ENCODE measurements at places on chromosomes 5 and 9.
A peak's percentile ranks its signal among the peaks of the same experiment; 100 is the strongest.

DNA sequence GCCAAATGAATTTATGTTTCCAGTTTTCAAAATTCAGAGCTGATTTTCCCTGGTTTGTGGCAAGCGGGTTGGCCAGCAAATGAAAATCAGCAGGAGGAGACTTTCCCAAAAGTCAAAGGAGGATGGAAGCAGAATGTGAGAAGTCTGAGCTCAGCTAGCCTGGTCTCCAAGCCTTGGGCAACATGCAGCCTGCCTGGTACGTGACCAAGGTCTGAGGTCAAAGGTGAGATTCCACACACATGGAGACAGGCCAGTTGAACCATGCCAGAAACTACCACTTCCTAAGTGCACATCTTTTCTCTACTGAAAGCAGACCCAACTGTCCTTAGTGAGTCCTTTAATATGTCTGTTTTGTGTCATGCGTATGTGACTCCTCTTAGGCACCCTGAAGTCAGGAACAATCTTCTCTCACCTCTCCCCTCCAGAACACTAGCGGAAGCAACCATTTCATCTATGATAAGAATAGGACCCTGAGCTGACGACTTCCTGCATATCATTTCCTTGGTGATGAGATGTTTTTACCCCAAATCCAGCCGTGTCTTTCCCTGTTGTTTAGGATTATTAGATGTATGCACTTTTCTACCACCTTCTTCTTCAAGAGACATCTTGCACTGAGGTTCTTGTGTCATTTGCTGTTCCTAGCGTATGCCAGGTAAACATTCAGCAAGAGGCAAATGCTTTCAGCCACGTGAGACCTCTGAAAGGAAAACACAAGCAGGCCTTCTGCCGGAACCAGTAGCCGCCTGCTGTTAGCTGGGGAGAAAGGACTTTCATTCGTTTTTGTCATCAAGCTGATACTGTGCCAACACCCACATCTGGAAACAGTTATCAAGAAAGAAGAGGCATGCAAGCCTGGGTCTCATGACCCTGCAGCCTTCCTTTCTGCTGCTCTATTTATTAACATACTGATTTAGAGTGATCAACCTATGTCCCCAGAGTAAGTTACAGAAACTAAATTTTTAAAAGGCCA, 9.7 kb upstream of the TGFBI start:
- DNase-seq, result peak; percentile 88

GRCh38 chr5:64497386-64497785, 8.4 kb upstream of the RGS7BP start:
- DNase-seq, result no peak

- no peak for DNase-seq
Measured at GRCh38 chr5:118392491-118392890, 595.9 kb downstream of the DTWD2 start.

GRCh38 chr9:35690294-35690613, 529 bp upstream of the TPM2 start:
- no peak for DNase-seq

- DNase-seq, result no peak
Measured at GRCh38 chr5:88879724-88880123, 3.3 kb downstream of the MEF2C start.

DNA sequence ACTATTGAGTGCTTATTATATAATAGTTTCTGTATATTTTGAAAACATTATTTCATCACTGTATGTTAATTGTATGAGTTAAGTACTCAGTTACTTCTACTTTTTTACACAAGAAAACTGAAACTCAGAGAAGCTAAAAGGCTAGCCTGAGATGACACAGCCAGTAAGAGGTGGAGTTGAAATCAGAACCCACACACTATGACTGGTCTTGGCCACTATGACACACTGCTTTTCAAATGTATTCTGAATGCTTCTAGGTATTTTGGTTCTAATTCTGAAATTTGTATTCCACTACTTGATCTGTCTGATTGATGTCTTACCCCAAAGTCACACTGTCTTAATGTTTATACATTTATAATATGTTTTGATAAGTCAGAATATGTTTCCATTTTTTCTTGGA, 181.8 kb downstream of the ZDHHC21 start:
- DNase-seq, result no peak

DNA sequence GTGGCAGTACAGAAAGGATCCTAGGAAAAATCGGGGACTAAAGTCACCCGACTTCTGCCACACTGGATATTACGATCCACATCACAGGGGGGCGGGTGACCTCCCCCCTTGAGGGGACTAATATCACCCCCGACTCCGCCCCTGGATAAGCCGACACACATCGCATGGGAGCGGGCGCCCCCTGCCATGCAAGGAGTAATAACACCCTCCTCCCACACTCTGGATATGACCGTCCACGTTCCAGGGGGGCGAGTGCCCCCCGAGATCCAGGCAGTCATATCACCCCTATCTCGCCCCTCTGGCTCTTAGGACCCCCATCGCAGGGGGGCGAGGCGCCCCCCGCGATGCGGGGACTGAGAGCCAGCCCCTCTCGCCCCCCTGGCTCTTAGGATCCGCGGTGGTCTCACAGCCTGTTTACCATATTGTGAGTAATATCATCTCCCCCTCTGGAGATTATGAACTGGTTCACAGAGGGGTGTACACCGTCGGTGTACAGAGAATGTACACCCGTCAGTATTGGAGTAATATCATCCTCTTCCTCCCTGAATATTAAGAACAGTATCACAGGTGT, 423.0 kb downstream of the DIRAS2 start:
- no peak for DNase-seq

DNA sequence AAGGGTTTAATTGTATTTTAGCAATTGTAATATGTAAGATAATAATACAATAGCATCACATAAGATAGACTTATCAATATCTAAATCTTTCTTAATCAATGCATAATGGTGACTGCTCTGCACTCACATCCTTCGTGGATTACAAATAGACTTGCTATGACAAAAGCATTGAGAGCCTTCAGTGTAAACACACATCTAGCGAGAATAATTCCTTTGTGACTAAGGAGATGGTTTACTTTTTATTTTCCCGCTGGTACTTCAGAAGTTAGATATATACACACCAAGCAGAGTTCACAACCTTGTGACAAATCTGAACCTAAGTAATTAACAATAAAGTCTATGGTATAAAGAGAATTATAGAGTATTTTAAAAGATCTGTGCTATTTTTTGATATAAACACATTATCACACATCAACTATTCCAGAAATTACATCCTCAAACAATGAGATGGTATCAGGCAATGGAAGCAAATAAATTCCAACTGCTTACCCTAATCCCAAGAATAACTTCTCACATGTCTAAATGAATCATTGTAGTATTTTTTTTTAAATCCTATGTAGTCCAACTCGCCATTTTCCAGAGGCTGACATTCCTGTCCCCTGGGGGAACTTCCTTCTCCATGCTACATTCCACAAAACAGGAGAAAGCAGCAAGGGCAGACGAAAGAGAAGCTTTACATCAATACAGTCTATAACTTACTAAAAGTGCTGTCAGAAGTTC, 51.2 kb downstream of the MAPKAP1 start:
- DNase-seq, result no peak

GRCh38 chr5:31725996-31726395, 87.1 kb downstream of the PDZD2 start:
- no peak for DNase-seq

- DNase-seq, result no peak
Measured at GRCh38 chr5:114898602-114899001, 271.1 kb downstream of the TRIM36 start.

GRCh38 chr9:106962615-106963363, 99.8 kb downstream of the ZNF462 start:
- DNase-seq, result peak; percentile 76

GRCh38 chr9:110152704-110153374, 55.1 kb downstream of the C9orf152 start:
- DNase-seq, result peak; percentile 47

DNA sequence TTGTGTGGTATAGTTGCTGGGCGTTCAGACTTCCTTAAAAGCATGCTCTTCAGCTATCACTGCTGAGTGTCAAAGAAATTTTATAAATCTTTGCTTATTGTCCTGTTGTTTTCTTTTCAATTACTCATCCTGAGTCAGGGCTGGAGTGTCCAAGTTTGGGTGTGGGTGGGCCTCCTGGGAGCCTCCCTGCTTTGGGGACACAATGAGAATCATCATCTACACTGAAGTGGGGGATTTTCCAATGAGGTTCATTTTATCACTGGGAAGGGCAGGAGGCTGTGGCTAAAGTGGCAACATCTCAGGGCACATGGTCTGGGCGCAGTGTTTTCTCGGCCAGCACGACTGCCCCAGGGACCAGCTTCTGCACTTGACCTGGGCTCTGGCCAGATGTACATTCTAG, 19.5 kb downstream of the GFPT2 start:
- DNase-seq, result no peak

DNA sequence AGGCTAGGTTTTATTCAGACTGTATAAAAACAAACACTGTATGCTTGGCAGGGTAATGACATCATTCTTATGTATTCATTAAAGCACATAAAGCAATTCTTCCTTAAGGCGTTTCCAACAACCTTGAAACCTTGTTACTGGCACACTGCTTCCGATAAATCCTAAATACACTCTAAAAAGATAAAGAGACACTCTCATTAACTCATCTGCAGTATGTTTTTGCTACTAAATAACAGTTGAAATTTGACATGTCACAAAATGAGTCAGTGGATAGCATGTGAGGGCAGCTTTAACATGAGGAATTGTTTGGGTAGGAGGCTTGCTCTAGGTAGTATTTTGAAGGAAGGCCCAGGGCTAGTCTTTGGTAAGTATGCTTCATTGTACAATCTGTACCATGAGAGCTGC, 13.7 kb downstream of the YIPF5 start:
- no peak for DNase-seq

DNA sequence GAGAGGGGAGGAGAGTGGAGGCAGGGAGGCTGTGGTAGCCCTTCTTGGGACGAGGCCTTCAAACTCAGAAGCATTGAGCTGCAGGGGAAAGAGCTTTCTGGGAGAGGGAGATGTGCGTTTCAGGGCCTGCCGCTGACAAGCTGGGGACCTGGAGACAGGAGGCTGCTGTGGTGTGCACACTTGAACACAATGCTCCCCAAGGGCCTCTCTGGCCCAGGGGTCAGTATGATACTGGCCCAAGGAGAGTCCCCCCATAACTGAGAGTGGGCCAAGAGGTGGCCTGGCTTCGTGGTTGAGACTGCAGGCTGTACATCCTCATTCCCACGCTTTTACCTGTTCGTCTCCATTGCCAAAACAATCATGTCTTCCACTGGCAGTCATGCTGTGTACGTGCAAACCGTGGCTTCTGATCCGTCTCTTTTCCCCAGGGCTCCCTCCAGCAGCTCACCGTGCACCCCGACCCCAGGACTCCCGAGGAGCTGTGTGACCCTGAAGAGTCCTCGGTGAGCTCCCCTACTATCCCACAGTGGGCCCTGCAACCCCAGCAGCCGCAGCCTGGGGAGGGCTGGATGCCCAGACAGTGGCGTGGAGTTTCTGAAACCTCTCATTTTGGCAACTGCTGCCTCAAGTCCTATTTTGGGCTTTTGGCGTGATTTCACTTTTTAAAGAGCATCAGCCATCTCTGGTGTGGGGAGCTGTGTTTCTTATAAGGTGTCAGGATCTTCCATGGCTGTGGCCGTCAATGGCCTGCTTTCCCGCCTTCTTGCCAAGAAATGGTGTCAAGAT, 43.4 kb downstream of the COL15A1 start:
- DNase-seq, result peak; percentile 83

DNA sequence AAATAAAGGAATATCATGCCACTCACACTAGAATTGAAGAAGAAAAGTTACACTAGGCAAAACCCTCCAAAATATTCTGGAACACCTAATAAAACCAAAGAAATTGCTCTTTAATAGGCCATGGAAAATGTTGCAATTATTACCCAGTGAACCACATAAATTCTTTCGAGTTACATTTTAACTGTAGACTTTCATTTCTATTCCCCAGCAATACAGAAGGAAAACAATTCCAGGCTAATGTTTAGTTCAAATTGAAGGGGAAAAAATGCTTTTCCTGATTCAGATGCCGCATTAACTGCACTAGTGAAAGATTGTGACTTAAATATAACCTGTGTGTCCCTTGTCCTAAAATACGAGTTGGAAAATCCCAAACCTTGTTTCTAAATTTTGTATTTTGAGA, 439.3 kb upstream of the ADAMTS16 start:
- no peak for DNase-seq

DNA sequence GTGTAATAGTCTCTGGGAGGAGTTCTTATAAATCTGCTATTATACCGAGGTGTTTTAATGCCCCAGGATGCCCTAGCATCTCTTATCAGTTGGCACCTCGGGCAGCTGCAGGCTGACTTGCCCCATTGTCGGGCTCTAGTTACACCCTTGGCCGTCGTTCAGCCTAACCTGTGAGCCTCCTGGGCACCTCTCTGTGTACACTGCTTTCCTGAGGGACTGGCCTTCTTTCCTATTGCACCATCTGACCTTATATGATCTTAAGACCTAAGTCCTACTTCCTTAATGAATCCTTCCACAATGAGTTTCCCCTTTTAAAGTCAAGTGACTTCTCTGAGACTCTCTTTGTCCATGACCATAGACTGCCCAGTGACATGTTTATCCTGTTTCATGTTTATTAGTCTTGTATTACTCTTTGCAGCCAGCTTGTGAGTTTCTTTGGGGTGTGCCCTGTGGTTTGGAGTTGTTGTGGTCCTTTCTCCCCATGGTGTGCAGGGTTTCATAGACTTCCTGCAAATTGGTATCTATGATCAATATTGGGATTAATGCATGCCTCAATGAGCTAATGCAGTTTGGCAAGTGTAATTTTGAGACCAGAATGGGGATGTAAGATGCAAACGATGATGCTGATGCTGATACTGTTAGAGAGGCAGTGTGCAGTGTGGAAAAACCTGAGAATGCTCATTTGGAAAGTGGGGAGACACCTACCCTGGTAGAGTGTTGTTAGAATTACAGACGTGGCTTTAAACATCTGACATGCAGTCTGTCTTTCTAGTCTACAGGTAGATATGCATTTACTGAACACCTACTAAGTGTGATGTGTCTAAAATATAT, 4.9 kb downstream of the DAPK1 start:
- DNase-seq, result no peak

DNA sequence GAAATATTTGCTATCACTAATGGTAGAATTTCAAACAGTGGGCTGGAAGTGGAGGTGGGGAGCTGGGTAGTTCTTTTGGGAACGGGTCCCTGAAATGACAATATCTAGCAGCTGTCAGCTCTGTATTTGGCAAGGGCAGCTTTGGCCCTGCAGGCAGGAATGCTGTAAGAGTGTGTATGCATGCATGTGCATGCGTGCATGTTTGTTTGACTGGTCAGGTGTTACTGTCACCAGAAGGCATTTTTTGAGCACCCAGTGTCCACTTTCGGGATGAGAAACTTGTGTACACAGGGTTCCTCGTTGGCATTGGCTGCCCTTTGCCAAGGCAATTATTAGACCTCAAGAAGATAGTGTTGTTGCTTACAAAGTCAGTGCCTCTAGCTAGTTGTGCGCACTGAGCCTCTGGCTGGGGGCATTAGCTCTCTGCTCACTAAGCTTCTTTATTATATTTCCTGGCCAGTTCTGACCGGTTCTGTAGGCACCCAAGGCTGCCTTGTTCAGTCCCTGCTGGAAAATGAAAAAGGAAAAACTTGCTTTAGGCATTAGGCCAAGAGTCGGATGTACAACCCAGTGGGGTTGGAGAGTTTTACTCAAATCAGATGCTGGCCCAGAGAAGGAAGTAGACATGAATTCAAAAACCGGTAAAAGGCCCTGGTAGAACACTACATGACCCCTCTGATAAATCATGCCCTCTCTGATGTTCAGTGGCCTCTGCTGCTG, 2.0 kb downstream of the CYFIP2 start:
- no peak for DNase-seq

GRCh38 chr9:87119328-87119881, 172.1 kb upstream of the GAS1 start:
- peak; percentile 76 for DNase-seq

Measured in femur (tissue), 1 donor.